ENCODE measurements at places on chromosomes 7 and 10.

GRCh38 chr10:70404787-70405036, 767 bp downstream of the EIF4EBP2 start:
- no peak for DNase-seq

GRCh38 chr7:105775580-105775979, 100.8 kb downstream of the ATXN7L1 start:
- no peak for DNase-seq

DNA sequence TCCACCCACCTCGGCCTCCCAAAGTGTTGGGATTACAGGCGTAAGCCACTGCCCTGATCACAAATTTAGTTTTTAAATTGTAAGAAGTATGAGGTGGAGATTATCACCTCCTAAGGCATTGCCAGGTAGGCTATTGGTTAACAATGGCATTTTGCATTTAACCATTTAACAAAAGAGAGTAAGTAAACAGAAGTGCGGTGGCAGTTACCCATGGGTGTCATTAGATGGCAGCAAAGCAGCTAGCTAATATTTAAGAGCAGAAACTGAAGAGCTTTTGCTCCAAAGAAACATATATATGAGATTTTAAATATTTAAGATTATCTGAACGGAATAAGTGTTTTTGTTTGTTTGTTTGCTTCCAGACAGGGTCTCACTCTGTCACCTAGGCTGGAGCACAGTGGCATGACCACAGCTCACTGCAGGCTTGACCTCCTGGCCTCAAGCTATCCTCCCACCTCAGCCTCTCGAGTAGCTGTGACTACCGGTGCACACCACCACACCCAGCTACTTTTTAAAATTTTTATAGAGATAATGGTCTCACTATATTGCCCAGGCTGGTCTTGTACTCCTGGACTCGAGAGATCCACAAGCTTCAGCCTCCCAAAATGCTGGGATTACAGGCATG, 325.5 kb upstream of the C7orf33 start:
- DNase-seq = no peak

GRCh38 chr7:30974605-30975255, 11.0 kb downstream of the GHRHR start:
- no peak for DNase-seq

- no peak for DNase-seq
These were observed 145.8 kb upstream of the BET1 start for GRCh38 chr7:94149789-94150545.

DNA sequence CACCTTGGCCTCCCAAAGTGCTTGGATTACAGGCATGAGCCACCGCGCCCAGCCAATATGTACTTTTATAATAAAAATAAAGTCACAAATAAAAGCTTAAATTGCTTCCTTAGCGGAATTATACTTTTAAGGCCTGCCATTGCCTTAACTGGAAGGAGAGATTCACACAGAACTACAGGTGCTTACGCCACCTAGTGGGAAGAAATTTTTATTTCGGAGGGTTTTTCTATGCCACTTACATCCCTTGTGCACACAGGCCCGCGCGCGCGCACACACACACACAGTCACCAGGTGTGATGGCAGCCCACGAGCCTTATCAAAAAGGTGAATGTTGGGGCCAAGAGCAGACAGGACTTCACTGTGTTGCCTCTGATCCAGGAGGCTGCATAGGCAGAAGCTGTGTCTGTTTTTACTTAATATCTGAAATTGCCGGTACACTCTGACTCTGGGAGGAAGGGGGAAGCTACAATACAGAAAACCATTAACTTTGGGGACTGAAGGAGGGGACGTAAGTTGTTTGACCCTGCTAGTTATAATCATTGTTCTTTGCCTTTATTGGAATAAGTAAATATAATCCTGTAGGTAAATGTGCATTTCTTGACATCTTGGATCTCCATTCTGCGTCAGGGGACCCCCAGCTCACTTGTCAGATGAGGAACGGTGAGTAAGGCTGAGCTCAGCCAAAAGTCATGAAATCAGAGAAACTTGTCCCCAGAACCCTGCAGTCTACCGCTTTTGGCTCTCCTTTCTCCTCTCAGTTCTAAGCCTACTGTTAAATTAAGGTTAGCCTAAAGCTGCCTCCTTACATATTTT, 87.1 kb downstream of the SLC16A9 start:
- DNase-seq = no peak
